ENCODE measurements at places on chromosomes 11 and 22. TPM values are rescaled to one million over a fixed set of nuclear protein-coding genes. Genes with fewer than 3 reads are reported as not detected.

- H3K27me3 ChIP-seq: no peaks in the 10 kb centered on the region
- no peak overlapping the region for H3K27ac ChIP-seq
- DNase-seq: no peak
- H3K36me3 ChIP-seq: no peaks in the 10 kb centered on the region
- H3K4me1 ChIP-seq: peaks cover 10% of the 10 kb centered on the region
Measured at GRCh38 chr11:12606597-12606996, 67.6 kb upstream of the TEAD1 start.

CFL1 gene
- total RNA-seq: 544 TPM

DNA sequence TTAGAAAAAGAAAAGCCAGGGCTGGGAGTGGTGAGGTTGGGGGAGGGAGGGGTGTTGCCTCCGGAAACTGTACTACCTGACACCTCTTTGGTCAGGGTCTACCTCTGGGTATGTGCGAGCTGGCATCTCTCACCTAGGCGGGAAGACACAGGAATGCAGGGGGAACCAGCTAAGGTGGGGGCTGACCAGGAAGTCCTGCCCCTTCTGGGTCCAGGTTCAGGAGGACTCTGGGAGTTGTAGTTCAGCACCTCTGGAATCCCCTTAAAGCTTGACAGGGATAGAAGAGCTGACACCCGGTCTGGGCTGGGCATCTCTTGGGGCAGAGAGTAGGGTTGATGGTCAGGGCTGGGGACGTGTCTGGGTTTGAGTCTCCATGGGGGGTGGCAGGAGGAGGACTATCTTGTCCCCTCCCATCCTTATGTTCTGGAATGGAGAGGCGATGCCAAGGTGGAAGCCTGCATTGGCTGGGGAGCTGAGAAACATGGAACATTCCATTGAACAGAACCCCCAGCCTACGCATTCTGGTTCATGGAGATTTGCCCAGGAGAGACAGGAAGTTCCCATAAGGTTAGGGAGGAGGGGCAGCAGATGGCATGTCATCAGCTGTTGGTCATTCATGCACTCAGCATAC lies 2.1 kb upstream of the KIAA1671 start:
- no peaks in the 10 kb centered on the region for H3K36me3 ChIP-seq
- H3K4me1 ChIP-seq: peaks cover 14% of the 10 kb centered on the region
- no peaks in the 10 kb centered on the region for H3K27me3 ChIP-seq
- DNase-seq: no peak
- no peak overlapping the region for H3K4me3 ChIP-seq
- no peak overlapping the region for H3K27ac ChIP-seq

DNA sequence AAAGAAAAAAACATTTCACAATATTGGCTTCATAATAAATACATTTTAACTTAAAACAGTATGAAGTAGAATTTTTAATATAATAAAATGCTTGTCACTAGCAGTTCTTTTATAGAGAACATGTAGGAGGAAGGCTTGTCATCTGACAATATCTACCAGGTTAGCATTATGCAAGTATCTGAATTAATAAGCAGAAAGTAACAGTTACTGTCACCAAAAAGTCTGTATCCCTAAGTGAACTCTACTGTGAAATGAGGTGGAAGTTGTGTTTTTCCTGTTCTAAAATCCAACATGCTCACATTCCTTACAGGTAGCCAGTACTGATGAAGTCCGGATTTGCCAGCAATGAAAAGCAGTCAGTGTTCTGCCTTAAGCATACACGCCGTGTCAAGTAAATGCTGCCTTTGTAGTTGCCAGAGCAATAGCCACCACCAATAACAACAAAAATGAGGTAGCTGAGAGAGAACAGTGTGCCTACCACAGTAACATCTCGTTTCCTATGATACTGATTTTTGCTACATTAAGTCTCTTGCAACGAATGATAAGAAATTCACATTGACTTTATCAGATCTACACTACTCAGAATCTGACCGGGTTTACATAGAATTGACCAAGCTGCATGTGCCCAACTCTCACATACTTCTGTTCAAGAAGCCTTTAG lies 95.5 kb downstream of the SIK3 start:
- H3K36me3 ChIP-seq: no peaks in the 10 kb centered on the region
- no peaks in the 10 kb centered on the region for H3K27me3 ChIP-seq
- H3K4me3 ChIP-seq: no peak overlapping the region
- peak overlapping the region; percentile 82 for H3K27ac ChIP-seq
- DNase-seq: peak; percentile 69

OR8D1 gene
- not detected for total RNA-seq

DNA sequence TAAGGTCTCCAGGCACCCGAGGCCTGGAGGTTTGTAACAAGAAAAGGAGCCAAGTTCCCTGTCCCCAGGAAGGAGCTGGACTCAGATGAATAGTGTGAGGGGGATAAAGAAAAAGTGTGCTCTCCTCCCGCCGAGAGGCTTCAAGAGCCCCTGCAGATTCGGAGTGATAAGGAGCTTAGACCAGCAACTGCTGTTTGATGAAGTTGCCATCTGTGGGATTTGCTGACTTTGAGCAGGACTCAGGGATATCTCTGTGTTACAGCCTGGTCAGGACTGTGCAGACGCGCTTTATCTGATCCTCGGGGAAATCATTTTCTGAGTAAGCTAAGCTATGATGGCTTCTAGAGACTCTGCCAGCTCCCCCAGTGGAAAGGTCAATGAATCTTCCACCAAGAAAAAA lies 1017.0 kb downstream of the TBC1D22A start:
- no peak overlapping the region for H3K4me3 ChIP-seq
- H3K27me3 ChIP-seq: no peaks in the 10 kb centered on the region
- no peak for DNase-seq
- no peaks in the 10 kb centered on the region for H3K36me3 ChIP-seq
- H3K4me1 ChIP-seq: no peaks in the 10 kb centered on the region

- peaks cover 6% of the 10 kb centered on the region for H3K4me1 ChIP-seq
- H3K4me3 ChIP-seq: no peak overlapping the region
- H3K27me3 ChIP-seq: no peaks in the 10 kb centered on the region
- no peak overlapping the region for H3K27ac ChIP-seq
- H3K36me3 ChIP-seq: no peaks in the 10 kb centered on the region
Measured at GRCh38 chr11:66157182-66157864, 87.3 kb downstream of the PACS1 start.

GRCh38 chr11:22473586-22473985 lies 135.4 kb downstream of the SLC17A6 start:
- DNase-seq: no peak
- H3K27me3 ChIP-seq: no peaks in the 10 kb centered on the region
- H3K36me3 ChIP-seq: no peaks in the 10 kb centered on the region

GRCh38 chr11:131561501-131561900 lies 191.1 kb downstream of the NTM start:
- H3K4me3 ChIP-seq: no peak overlapping the region
- H3K27me3 ChIP-seq: no peaks in the 10 kb centered on the region
- H3K36me3 ChIP-seq: no peaks in the 10 kb centered on the region
- no peaks in the 10 kb centered on the region for H3K4me1 ChIP-seq
- no peak overlapping the region for H3K27ac ChIP-seq
- no peak for DNase-seq

RAB39A gene
- total RNA-seq: 0.11 TPM
